ENCODE measurements at places on chromosomes 6 and 20. TPM values are rescaled to one million over a fixed set of nuclear protein-coding genes. Genes with fewer than 3 reads are reported as not detected.
A peak's percentile ranks its signal among the peaks of the same experiment; 100 is the strongest.

DNA sequence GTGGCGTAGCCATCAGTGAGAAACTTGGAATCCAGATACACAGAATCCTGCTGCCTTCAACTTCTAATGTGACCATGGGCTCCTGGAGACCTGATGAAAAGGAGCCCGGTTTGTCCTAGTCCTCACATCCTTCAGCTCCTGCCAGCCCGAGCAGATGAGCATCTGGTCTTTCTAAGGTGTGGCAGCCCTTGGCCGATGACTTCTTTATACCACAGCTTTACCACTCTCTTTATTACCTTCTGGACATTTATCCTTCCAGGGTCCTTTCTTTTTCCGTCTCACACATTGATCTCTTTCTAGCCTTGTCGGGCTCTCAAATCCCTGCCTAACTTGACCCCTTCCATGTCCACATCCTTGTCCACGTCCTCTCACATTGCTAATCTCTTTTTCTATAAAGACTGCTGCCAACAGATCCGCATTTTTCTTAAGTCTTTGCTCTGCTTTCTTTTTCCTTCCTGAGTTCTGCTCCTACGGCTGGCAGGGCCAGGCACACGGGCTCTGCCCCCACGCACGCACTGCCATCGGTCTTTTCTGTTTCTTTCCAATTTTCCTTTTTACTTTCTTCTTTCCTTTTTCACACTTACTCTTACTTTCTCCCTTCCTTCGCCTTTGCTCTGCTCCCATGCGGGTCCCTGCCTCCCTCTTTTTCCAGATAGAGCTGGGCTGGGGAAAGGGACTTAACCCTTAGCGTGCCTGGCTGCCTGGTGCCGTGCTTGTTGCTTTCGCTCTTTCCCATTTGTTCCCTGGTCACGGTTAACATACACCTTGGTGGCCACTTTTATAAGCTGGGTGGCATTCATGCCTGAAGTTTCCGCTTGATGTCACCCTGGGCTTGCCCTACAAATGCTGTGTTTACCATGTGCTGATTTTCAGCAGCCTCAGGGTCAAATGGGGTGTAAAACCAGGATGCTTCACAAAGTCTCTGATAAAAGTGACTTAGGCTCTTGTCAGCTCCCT lies 9.4 kb upstream of the GMPR start:
- H3K4me3 ChIP-seq = no peak overlapping the region
- DNase-seq = no peak
- no peaks in the 10 kb centered on the region for H3K36me3 ChIP-seq

GRCh38 chr20:44271915-44272663 lies 25.0 kb downstream of the GDAP1L1 start:
- H3K4me3 ChIP-seq = no peak overlapping the region
- no peaks in the 10 kb centered on the region for H3K4me1 ChIP-seq
- no peaks in the 10 kb centered on the region for H3K36me3 ChIP-seq
- H3K27ac ChIP-seq = no peak overlapping the region
- H3K27me3 ChIP-seq = no peaks in the 10 kb centered on the region
- DNase-seq = peak; percentile 32

GRCh38 chr20:44334306-44334705 lies 2.5 kb upstream of the R3HDML start:
- H3K4me3 ChIP-seq = no peak overlapping the region
- H3K36me3 ChIP-seq = no peaks in the 10 kb centered on the region
- H3K27ac ChIP-seq = no peak overlapping the region
- peaks cover 2% of the 10 kb centered on the region for H3K27me3 ChIP-seq

GRCh38 chr6:82712389-82712788 lies 348.8 kb downstream of the TPBG start:
- no peak overlapping the region for H3K4me3 ChIP-seq
- H3K27ac ChIP-seq = no peak overlapping the region
- H3K4me1 ChIP-seq = no peaks in the 10 kb centered on the region

DNA sequence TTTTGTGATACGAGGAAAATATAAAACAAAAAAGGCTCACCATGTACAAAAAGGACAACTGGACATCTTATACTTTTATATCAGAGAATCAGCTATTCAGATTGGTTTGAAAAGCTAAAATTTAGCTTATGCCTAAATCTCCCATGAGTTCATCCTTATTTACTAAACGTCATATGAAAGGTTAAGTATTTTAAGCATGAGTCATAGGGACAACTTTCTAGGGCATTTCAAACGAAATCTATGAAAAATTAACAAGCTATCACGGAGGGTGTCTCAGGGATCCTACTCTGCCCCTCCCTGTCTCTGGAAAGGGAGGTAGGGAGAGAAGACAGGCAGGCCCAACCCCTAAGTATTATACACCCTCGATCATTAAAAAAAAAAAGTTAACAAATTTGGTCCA lies 124.1 kb upstream of the LOC128125822 start:
- H3K27ac ChIP-seq = no peak overlapping the region
- H3K27me3 ChIP-seq = no peaks in the 10 kb centered on the region
- no peak for DNase-seq
- no peak overlapping the region for H3K4me3 ChIP-seq
- no peaks in the 10 kb centered on the region for H3K4me1 ChIP-seq
- H3K36me3 ChIP-seq = no peaks in the 10 kb centered on the region

DNA sequence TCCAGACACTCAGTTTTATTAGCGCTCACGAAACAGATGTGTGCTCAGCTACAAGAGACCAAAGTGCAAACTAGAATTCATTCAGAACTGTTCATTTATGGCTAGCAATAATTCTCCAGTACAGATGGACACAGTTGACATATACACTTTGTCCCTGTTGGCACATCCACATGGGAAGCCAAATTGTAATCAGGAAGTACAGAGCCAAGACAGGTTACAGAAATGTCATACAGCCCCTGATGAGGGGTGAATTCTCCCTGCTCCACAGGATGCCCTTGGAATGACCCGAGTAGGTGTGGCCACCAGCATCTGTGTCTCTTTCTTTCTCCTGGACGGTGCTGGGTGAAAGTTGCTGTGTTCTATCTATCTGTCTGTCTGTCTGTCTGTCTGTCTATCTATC lies 7.6 kb downstream of the DHX35 start:
- H3K36me3 ChIP-seq = peaks cover 19% of the 10 kb centered on the region
- no peaks in the 10 kb centered on the region for H3K27me3 ChIP-seq
- H3K4me1 ChIP-seq = no peaks in the 10 kb centered on the region
- no peak for DNase-seq

GRCh38 chr6:168213121-168213524 lies 106.5 kb downstream of the DACT2 start:
- no peaks in the 10 kb centered on the region for H3K36me3 ChIP-seq
- no peak overlapping the region for H3K4me3 ChIP-seq
- H3K27me3 ChIP-seq = no peaks in the 10 kb centered on the region
- no peak overlapping the region for H3K27ac ChIP-seq

- no peak overlapping the region for H3K4me3 ChIP-seq
- DNase-seq = no peak
- H3K27ac ChIP-seq = no peak overlapping the region
- H3K36me3 ChIP-seq = no peaks in the 10 kb centered on the region
- no peaks in the 10 kb centered on the region for H3K27me3 ChIP-seq
Measured at GRCh38 chr6:137269803-137270202, 50.6 kb upstream of the IFNGR1 start.

- no peak overlapping the region for H3K27ac ChIP-seq
- no peaks in the 10 kb centered on the region for H3K4me1 ChIP-seq
- no peak overlapping the region for H3K4me3 ChIP-seq
- no peaks in the 10 kb centered on the region for H3K36me3 ChIP-seq
- H3K27me3 ChIP-seq = peaks cover under 1% of the 10 kb centered on the region
Measured at GRCh38 chr20:44800391-44801046, 9.8 kb downstream of the RIMS4 start.

DNA sequence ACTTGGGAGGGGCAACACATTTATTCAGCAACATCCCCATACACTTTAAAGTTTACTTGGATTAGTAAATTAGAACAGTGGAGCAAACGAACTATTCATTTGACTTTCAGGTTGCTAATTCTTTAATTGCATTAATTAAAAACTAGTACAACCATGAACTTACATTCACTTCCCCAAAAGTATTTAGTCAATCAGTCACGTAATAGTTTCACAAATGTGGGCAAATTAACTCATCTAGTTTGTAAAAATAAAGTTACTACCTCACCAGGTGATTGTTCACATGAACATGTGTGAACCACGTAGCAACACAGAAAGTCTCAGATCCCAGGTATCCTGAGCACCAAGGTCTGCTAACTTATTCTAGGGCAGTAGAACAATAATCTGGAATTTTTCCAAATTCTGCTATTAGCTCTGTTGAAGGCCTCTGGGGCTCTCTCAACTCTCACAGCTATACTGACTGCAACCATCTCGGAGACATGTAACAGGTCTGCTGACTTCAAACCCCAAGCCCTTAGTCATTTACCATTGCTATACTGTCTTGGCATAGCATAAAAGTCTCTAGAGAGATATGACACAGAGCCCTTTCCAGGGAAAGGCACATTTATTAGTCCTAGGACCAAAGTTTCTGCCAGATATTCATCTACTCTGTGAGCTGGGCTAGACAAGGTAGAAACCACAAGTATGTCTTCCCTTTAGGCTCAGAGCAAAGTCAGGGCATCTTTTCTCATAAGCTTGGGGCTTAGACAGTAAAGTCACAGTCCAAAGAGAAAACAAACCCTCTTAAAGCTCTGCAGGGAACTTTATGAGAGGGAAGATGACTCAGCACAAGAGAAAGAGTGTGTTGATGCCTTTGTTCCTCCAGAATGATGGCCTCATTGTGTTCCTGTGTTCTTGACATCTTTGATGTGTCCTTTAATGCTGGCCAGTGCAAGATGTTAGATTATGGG lies 50.9 kb upstream of the CCDC28A start:
- H3K27me3 ChIP-seq = no peaks in the 10 kb centered on the region
- no peak overlapping the region for H3K4me3 ChIP-seq
- H3K36me3 ChIP-seq = no peaks in the 10 kb centered on the region
- no peak overlapping the region for H3K27ac ChIP-seq
- DNase-seq = no peak

DNA sequence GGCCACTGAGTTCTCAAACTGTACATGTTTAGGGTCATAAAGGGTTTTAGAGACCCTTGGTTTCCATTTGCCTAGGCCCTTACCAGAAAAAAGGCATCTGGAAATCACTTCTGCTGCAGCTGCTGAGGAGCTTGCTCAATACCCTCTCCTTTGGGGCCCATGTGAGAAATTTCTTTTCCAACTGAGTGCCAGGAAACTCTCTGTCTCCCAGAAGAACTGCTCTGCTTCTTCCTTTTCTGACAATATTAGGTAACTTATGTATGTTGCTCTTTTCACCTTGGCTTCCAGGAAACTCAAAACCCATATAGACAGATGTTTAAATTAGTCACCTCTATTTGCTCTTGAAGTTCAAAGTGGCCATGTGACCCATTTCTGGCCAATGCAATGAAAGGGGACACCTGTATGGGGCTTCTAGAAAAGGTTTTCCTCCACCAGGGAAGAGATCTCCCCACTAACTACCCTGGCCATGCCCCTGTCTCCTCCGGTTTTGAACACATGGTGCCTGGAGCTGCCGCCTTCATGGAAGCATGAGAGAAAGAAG lies 121.6 kb downstream of the PREX1 start:
- H3K36me3 ChIP-seq = peaks cover 45% of the 10 kb centered on the region
- no peak overlapping the region for H3K4me3 ChIP-seq
- no peaks in the 10 kb centered on the region for H3K27me3 ChIP-seq
- H3K27ac ChIP-seq = no peak overlapping the region

DNA sequence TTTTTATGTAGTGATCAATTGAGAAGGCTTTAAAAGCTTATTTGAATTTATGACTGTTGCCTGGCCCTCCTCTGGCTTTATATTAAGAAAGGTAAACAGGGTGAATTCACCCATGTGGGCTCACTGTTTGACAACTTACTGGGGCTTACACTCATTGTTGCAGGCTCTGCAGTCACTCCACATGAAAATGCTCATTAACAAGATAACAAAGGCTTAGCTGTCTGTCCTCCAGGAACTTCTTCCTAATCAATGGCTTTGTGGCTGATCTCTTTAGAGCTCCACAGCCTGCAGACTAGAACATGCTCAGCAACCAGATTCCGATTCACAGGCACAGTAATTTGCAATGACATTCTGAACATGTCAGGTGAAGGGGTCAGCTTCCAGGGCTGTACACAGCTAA lies 323.2 kb upstream of the MAN1A1 start:
- no peaks in the 10 kb centered on the region for H3K4me1 ChIP-seq
- H3K27ac ChIP-seq = no peak overlapping the region
- no peak for DNase-seq
- no peak overlapping the region for H3K4me3 ChIP-seq

GRCh38 chr20:62496568-62497218 lies 20.9 kb upstream of the GATA5 start:
- no peak overlapping the region for H3K4me3 ChIP-seq
- no peaks in the 10 kb centered on the region for H3K27me3 ChIP-seq
- peaks cover 7% of the 10 kb centered on the region for H3K4me1 ChIP-seq
- DNase-seq = no peak

DNA sequence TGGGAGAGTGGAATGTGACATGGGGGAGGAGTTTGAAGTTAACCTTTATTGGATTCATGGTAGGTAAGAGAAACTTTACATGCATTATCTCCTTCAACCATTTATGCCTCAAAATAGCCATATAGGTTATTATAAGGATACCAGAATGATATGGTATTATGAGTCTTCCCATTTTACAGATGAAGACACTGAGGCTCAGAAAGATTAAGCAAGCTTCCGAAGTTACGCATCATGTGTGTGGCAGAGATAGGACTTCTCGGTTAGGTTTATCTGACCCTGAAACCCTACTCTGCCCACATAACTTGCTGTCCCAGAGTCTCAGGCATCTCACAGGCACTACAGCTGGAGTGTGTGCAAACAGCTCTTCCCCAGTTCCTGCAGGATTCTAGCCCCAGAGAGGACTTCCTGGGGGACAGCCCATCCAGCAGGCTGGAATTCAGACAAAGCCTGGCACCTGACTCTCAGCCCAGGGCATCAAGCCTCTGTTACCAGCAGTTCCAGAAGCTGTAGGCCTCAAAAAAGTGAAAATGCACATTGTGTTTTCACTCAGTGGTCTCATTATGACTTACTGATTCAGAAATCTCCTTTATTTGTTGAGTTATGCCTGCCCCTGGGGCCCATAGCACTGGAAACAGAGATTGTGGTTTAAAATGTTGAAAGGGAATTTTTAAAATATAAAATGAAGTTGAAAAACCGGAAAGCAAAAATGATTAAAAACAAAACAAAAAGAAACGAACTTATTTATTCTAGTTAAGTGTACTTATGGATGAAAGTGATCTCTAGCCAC lies 512.8 kb upstream of the CHD6 start:
- DNase-seq = no peak
- no peaks in the 10 kb centered on the region for H3K4me1 ChIP-seq
- no peak overlapping the region for H3K27ac ChIP-seq
- H3K4me3 ChIP-seq = no peak overlapping the region
- H3K36me3 ChIP-seq = no peaks in the 10 kb centered on the region
- no peaks in the 10 kb centered on the region for H3K27me3 ChIP-seq

LIME1 gene
- total RNA-seq = 162 TPM

ADGRF4 gene
- total RNA-seq = not detected

OR14J1 gene
- total RNA-seq = not detected

CCM2L gene
- not detected for total RNA-seq

TMEM181 gene
- 28.0 TPM for total RNA-seq

KIAA0408 gene
- total RNA-seq = 6.9 TPM

RBPJL gene
- total RNA-seq = not detected

CDSN gene
- total RNA-seq = not detected

TREM1 gene
- not detected for total RNA-seq

GFOD1 gene
- total RNA-seq = 0.97 TPM

TRIM31 gene
- total RNA-seq = not detected

PTK6 gene
- total RNA-seq = not detected

CLPSL1 gene
- total RNA-seq = not detected
